Astrocyte of the spinal cord (primary cell): ENCODE measurements at places on chromosomes 12 and 14.

DNA sequence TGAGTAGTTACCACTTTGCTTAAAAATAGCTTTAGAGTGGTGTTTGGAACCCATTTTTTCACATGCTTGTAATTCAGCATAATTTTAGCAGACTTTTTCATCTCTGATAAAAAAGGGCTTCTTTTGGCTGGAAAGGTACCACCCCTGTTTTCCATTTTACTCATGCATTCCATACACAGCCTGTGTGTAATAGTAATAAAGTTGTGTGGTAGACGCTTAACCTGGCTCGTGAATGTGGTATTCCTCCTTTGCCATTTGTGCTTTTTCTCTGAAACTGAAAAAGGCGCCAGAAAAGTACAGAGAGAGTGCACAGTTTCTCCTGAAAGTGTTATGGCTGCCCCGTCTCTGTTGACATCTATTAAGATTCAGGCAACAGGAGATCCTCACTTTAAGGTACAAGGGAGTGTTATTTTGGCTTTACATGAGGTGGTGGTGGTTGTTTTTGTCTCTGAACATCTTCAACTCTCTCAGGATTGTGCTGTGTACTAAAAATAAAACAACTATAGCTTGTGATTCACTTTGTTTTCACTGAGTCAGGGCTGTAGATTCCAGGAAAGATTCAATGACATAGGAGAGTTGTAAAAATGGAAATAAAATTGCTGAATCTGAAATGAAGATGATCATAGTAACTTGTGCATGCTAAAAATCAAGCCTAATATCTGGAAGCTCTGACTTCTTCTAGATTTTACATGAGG lies 45.6 kb upstream of the MIS18BP1 start:
- DNase-seq: no peak

GRCh38 chr12:27616356-27617142 lies 79.7 kb upstream of the REP15 start:
- no peak for DNase-seq

DNA sequence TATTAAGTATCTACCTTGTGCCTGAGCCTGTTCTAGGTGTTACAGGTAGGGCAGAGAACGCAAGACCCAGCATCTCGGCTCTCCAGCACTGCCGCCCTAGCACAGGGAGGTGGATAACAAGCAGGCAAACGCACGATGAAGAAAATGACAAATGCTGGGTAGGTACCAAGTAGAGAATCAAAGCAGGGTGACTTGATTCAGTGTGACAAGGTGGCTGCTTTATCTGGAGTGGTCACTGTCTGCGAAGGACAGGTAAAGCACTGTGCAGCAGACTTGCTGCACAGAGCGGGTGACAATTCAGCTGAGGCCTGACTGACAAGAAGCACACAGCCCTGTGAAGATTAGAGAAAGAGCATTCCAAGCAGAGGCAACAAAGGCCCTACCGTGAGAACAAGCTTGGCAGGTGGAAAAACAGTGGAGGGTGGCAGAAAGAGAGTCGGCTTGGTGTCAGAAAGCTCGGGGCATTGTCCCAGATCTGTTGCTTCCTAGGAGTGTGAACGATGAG lies 12.9 kb downstream of the PRKCH start:
- DNase-seq: no peak

- no peak for DNase-seq
Observed at GRCh38 chr12:88549929-88550328, 30.3 kb downstream of the KITLG start.

DNA sequence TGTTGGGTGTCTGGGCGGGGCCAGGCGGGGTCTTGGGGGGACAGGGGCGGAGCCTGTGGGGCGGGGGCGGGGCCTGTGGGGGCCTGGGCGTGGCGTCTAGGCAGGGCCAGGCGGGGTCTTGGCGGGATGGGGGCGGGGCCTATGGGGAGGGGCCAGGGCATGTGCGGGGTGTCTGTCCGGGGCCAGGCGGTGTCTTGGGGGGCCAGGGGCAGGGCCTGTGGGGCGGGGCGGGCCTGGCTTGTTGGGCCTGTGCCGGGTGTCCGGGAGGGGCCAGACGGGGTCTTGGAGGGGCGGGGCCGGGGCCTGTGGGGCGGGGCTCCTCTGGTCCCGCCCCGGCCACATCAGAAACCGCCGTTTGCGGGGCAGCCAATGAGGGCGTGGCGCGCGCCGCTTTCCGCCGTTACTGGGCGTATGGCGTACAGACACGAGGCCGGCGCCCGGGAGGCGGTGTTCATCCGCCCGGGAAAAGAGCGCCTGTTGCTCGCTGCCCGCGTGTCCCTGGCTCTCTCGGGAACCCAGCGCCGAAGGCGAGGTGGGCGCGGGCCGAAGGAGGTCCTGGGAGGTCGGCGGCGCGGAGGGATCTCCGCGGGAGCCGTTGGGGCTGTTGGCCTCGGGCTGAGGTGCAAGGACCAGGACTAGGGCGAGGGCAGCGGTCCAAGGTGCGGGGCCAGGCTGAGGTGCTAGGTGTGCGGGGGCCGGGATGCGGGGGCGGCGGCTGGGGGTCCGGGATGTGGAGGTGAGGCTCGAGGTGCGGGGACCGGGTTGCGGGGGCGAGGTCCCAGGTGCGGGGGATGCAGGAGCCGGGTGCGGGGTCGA lies at the start of gene PIWIL1:
Gene PIWIL1 (plus strand): TSS at position 400 of the 816 bp plus-strand sequence. CDS start 4,705 bp downstream, outside the sequence.
- no peak for DNase-seq
